ENCODE measurements at places on chromosomes 7 and 10.

DNA sequence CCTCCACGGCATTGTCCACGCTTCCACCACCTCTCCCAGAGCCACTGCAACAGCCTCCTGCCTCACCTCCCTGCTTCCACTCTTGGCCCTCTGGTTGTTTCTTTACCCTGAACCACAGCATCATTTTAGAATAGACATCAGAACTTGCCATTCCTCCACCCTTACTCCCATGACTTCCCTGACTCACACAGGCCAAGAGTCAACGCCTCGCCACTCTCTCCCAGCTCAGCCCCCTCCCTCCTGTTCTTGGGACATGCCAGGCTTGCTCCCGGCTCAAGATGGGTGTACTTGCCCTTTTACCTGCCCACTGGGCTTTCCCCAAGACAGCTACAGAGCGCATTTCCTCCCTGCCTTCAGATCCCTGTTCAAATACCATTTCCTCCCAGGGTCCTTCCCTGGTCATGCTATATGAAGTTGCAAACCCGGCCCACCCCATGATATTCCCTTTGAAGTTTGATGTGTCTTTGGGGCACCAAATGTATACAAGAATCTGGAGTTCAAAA lies 429.1 kb downstream of the RPS24 start:
- no peak for DNase-seq

- DNase-seq, result no peak
Observed at GRCh38 chr10:75487087-75487754, 55.8 kb downstream of the LRMDA start.

DNA sequence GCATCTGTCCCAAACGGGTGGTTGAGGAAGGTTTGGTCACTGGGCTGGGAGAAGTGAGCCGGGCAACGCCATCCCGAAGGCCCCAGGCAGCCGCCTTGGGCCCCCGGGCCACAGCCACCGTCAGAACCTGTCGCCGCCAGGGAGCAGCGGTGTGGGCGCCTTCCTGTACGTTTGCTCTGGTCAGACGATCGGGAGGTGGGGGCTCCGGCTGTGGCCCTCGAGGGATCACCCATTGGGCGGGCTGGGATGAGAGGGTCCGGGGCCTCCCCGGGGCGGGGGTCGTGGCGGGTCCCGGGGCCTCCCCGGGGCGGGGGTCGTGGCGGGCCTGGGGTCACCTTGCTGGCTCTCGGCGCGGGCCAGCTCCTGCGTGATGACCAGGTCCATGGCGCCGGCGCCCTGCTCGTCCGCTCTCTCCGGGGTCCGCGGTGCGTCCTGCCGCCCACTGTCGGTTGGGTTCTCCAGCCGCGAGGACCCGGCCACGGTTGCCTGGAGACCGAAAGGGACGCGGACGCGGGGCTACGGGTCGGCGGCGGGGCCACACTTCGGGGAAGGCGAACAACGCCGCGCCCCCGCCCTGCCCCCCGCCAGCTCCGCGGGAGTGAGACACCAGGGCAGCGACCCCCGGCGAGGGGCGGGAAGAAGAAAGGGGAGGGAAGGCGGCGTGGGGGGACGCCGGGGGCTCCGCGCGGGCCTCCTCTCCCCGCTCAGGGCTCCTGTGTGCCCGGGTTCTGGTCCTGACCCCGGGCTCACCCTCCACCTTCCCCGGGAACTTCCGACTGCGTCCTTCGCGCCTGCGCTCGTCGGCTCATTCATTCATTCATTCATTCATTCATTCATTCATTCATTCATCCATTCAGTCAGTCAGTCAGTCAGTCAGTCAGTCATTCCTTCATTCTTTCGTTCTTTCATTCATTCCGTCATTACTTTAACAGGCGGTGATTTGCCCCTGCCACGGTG lies at the start of gene CFAP46:
Gene CFAP46, minus strand, starts transcription at position 470 of the 957 bp plus-strand sequence. Its CDS starts 86 bp downstream, at position 384.
- DNase-seq, result no peak

GRCh38 chr7:155444746-155445145 lies 13.2 kb upstream of the EN2 start:
- no peak for DNase-seq

GRCh38 chr10:95560278-95561176 lies 644 bp downstream of the SORBS1 start:
- peak; percentile 7 for DNase-seq

- no peak for DNase-seq
Observed at GRCh38 chr10:60295028-60295937, 94.4 kb downstream of the ANK3 start.

DNA sequence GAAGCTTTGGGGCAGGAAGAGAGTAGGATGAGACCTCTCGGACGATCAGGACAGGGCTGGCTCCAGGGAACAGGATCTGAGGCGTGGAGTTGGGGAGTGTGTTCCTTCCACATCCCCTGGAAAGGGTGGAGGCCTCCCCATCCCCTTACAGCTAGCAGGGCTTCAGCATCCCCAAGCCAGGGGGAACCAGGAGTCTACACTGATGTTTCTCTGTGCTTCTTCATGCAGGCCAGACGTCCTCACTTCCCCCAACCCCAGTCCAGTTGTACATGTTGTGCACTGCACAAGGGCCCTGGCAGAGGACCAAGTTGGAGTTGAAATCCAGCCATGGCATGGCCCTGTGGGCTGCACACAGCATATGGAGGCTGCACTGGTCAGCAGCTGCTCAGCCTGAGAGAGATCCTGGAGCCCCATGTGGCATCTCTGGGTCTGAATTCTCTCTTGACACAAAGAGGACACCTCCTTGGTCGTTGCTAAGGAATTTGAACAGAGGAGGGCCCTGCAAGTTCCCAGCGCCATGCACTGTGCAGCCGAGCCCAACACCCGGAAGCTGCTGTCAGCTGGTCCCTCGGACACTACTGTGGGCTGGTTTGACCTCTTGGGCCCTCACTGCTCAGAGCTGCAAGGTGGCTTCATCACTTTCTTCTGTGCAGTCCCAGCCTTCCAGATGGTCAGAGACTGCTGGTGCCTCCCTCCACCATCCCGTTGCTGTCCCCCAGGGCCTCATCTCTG lies 181.1 kb downstream of the DNAJB6 start:
- no peak for DNase-seq

- DNase-seq, result no peak
Observed at GRCh38 chr7:147607157-147607800, 983.3 kb upstream of the C7orf33 start.

DNA sequence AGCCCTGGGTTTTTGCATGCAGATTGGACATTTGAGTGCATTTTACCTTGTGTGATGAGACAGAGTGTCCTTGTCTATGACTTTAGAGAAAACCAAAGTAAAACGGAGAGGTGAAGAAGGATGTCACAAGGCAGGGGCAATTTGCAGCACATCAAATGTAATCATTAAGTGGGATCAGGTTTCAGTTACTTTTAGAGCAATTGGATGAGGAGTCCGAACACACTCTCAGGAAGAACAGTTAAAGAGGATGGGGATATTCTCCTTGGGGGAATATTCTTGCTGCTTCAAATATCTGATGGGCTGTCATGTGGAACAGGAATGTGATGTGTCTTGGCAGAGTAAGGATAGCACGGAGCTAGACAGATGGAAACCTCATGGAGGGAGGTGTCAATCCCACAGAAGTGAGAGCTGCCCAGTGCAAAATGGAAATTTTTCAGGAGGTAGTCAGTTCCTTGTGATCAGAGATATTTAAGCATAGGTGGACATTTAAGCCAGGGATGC lies 757 bp downstream of the RAB19 start:
- DNase-seq, result no peak

DNA sequence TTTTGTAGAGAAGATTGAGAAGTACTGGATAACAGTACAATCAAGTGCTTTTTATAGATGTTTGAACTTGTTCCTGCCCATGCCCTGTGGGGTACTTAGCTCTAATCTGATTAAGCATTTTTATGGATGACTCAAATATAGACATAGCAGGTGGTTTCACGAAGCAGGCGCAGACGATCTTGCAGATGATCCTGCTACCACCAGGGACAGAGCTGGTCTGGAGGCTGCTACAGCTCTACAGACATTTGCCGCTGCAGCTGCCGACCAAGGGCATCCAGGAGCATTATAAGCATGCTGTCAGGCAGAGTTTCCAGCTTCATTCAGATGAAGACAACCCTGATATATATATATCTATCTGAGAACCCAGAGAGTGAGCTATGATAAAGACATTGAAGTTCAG lies 650.4 kb downstream of the NXPH1 start:
- DNase-seq, result no peak

- DNase-seq, result no peak
Observed at GRCh38 chr7:5671046-5671445, 110.4 kb downstream of the RNF216 start.

DNA sequence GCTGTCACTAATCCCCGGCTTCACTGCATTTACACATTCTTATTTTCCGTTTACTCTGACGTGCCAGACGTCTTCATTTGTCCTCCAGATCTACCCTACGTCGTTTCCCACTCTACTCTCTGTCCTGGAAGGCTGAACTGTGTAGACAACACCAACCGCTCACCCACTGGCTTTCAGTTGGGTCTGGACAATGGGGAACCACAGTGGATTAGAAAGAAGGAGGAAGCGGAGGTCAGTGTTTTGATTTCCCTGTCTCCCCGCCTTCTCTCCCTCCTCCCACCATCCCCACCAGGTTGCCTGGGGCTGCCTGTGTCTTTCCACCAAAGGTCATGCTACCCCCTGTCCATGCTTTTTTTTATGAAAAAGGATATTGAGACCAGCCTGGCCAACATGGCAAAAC lies 14.0 kb upstream of the CTBP2 start:
- DNase-seq, result no peak

DNA sequence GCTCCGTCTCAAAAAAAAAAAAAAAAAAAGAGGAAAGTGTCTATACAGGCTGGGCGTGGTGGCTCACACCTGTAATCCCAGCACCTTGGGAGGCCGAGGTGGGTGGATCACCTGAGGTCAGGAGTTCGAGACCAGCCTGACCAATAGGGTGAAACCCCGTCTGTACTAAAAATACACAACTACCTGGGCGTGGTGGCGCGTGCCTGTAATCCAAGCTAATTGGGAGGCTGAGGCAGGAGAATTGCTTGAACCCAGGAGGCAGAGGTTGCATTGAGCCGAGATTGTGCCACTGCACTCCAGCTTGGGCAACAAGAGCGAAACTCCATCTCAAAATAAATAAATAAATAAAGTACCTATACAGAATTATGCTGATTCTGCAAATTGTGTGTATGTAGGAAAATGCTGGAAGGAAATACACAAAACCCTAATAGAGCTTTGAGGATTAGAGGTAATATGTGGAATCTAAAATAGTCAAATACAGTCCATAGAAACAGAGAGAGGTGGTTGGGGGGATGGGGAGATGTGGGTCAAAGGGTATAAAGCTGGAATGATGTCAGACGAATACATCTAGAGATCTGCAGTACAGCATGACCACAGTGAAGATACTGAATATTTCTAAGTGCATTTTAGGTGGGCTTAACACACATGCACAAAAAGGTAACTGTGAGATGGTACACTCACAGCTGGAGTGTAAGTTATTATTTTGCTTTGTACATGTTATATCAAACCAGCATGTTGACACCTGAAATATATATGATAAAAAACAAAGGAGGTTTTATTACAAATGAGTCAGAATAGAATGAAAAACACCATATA lies 174.5 kb upstream of the KLF14 start:
- no peak for DNase-seq

DNA sequence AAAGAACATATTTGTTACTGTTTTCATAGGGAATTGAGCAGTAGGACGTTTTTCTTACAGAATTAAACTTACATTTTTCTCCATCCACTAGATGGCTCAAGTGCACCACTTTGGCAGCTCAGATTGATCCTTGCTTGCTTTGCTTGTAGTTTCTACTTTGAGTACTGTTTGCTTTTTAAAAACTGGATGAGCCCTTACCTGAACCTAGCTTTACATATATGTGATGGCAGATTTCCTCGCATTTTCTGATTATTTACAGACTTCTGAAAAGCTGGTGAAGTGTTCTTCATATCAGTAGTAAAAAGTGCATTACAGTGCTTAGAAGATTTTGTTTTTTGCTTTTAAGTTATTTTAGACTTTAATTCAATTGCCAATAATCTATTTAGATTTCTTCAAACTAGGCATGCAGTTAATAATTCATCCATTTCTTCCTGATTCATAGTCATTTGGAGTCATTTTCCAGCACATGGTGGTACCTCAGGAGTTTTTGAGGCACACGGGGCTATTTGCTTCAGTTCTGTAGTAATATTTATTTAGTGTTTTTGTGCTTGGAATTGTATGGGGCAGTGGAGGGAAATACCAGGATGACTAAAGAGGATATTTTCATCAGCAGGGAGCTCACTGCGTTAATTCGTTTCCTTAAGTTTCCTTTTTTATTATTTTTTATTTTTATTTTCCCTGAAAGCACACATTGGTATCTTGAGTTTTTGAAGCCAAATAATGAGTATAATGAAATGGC lies 57.3 kb downstream of the MAPK8 start:
- DNase-seq, result peak; percentile 60

- no peak for DNase-seq
Observed at GRCh38 chr10:11250304-11250703, 232.6 kb downstream of the CELF2 start.

- no peak for DNase-seq
Observed at GRCh38 chr10:119815671-119816070, 57.0 kb downstream of the MCMBP start.

DNA sequence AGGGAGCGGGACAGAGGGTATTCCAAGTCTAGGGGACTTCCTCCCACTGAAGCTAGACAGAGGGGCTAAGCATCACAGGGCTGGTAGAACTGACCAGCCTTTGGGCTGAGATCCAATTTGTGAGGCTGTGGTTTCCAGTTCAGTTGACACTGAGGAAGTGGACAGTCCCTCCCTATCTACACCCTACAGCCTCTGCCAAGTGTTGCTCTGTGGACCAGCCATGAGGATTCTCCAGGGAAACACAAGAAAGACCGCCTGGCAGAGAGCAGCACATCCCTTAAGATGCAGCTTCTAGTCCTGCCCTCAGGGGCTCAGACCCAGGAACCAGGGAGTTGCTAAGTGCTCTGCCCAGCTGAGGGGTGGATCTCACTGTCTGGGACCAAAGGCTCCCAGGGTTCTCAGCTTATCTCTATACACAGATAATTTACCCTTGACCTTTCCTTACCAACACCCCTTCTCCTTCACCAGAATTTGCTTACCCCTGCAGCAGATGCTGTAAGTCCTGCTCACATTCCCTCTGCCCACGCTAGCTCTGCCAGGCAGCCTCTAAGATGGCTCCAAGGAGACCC lies 252.0 kb downstream of the SKIDA1 start:
- no peak for DNase-seq

GRCh38 chr10:121422096-121422495 lies 176.1 kb downstream of the FGFR2 start:
- DNase-seq, result no peak

- DNase-seq, result no peak
Observed at GRCh38 chr10:78397786-78398185, 364.1 kb downstream of the RPS24 start.

All from bone marrow (tissue), 2 donors.